DMS53 (cell line): ENCODE measurements at places on chromosomes 3 and 15.
A peak's percentile ranks its signal among the peaks of the same experiment; 100 is the strongest.

GRCh38 chr3:60434950-60435349, 816.3 kb downstream of the FHIT start:
- DNase-seq = no peak

DNA sequence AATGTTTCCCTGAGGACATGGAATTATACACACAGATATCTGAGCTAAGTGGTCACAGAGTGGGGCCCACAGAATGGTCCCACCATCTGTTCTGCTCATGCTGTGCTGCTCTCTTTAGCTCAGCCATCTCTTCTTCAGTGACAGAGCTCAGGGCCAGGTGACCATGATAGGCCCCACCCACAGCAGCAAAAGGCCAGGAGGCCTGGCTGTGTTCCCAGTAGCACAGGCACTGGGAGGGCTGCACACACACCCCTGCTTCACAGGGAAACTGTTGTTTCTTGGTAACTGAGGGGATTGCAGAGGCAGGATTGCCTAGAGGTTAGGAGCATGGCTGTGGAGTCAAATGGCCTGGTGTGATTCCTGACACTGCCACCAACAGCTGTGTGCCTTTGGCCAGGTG, 4.8 kb upstream of the FBXW12 start:
- peak; percentile 2 for DNase-seq

GRCh38 chr15:23565395-23566070, at the start of gene MKRN3:
TSS of gene MKRN3 (plus strand) at chr15:23565674. CDS start at chr15:23565783, 109 bp downstream.
- no peak for DNase-seq

DNA sequence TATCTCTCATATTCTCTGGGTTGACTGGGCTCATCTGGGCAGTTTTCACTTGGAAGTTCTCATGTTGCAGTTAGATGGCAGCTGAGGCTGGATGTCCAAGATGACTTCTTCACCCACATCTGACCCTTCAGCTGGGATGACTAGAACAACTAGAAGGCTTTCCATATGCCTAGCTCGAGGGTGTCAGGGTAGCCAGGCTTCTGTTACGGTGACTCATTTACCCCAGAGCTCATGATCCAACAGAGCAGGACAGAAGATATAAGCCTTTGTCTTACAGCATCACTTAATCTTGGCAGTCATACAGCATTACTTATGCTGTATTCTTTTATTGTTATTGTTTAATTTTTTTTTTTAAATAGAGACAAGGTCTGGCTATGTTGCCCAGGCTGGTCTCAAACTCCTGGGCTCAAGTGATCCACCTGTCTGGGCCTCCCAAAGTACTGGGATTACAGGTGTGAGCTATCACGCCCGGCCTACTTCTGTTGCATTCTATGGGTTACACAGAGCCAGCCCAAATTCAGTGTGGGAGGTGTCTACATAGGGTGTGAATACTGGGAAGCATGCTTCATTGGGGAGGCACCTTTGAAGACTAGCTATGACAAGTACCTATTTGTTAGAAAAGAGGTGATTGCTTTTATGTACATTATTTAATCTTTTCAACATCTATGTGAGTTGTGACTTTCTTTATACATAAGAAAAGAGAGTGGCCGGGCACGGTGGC, 10.7 kb downstream of the HMCES start:
- no peak for DNase-seq

DNA sequence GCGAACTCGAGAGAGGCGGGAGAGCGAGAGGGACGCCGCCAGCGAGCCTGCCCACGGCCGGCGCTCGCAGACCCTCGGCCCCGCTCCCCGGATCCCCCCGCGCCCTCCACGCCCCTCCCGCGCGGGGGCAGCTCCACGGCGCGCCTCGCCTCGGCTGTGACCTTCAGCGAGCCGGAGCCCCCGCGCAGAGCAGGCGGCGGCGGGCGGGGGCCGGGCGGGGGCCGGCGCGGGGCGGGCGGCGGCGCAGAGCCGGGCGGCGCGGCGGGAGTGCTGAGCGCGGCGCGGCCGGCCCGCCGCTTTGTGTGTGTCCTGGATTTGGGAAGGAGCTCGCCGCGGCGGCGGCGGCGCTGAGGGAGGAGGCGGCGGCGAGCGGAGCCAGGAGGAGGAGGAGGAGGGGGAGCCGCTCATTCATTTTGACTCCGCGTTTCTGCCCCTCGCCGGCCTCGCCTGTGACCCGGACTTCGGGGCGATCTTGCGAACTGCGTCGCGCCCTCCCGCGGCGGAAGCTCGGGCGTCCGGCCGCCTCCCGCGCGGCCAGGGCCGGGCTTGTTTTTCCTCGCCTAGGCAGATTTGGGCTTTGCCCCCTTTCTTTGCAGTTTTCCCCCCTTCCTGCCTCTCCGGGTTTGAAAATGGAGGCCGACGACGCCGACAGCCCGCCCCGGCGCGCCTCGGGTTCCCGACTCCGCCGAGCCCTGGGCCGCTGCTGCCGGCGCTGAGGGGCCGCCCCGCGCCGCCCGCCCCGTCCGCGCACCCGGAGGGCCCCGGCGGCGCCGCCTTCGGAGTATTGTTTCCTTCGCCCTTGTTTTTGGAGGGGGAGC, 524 bp downstream of the IGF1R start:
- peak; percentile 69 for DNase-seq

- DNase-seq = no peak
These were observed 6.3 kb upstream of the UBE2Q2 start for GRCh38 chr15:75836959-75837334.

DNA sequence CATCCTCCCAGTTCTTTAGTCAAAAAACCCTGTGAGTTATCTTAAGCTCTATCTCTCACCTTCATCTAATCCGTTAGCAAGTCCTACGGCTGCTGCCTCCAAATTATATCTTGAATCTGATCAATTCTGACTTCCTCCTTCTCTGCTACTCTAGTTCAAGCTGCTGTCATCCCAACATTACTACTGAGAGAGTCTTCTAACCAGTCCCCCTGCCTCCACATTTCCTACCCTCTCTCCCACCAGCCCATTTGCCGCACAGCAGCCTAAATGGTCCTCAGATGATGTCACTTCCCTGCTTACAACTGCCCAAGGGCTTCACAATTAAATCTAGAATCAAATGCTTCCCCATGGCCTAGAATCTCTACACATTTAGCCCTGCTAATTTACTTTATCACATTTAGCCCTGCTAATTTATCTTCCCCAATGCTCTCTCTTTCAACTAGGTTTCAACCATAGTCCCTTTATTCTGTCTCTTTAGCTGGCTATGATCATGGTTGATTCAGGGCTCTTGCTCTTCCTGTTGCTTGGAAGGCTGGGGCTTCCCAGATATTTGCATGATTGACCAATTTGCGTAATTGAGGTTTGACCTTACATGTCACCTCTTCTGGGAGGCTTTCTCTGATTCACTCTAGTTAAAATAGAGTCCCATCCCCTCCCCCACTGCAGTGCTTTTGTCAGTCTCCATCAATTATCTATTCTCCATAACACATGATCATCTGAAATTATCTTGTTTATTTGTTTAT, 11.0 kb upstream of the ARL14 start:
- DNase-seq = no peak

DNA sequence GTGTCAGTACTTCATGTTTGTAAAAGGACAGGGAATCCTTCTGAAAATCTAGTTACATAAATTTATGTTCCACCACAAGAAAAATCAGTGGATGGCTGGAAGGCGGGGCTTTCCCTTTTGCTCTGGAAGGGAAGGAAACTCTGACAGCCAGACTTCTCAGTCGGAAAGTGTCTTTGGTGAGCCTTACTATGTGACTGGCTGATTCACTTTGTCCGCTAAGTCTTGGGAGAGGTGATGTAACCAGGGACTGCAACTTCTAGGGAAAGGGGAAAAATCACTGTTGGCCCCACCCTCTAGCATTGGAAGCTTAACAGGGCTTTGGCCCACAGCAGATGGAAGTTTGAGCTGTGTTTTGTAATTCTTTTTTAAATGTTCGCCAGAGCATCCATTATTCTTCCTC, 281.4 kb upstream of the CTDSPL start:
- DNase-seq = no peak

DNA sequence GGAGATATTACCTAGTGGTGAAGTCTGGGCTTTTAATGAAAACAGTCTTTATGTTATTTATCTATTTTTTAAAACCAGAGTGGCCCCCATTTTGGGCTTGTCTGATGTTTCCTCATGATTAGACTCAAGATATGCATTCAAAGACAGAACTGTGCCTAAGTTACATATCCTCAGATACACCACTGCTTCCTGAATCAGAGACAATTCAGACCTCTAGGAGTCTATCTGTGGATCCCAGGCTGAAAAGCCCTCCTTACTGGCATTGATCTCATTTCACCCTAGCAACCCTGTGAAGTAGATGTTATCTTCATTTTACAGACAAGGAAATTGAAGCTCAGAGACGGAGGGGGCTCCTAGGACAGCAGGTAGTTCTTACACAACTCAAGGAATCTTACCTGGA, 16.8 kb upstream of the TGM5 start:
- DNase-seq = no peak
